ENCODE measurements at places on chromosomes 2 and 18.
A peak's percentile ranks its signal among the peaks of the same experiment; 100 is the strongest.

DNA sequence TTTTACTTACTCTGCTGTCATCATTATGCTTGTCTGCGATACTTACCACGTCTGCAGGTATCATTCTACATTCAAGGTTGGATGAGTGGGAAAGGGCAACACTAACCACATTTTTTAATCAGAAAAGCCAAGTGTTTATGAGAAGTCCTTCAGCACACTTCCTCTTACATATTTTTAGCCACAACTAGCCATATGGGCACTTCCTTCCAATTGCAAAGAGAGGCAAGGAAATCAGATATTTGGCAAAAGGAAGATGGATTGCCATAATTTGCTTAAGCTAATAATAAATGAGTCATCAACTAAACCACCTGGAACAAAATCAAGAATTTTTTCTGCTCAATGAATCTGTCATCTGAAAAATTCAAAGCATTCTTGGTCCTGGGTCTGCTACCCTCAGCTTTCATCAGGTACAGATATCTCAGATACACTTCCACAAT, 16.7 kb upstream of the MRO start:
- no peak for DNase-seq

GRCh38 chr2:68787356-68787755, 52.7 kb downstream of the ARHGAP25 start:
- no peak for DNase-seq

DNA sequence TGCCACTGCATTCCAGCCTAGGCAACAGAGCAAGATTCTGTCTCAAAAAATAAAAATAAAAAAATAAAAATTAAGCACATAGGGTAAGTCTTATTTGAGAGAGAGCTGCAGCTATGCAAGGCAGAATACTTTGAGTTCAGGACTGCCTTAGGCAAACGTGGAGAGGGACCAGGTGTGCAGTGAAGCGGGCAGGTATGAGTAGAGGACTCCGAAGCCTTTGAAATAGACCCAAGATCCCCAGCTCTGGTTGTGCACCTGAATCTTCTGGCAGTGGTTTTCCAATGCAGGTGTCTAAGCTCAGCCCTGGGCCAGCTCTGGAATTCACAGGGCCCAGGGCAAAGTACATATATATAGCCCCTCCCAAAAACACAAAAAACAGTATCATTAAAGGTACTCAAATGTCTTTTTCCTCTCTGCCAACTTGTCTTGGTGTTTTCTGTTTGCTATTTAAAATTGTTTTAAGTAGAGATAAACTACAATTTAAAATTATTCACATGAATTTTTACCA, 21.2 kb downstream of the TGIF1 start:
- no peak for DNase-seq

GRCh38 chr2:223762853-223763252, 74.5 kb downstream of the AP1S3 start:
- peak; percentile 33 for DNase-seq

- DNase-seq: no peak
These were observed 1491.9 kb upstream of the CELF4 start for GRCh38 chr18:39057423-39058064.

DNA sequence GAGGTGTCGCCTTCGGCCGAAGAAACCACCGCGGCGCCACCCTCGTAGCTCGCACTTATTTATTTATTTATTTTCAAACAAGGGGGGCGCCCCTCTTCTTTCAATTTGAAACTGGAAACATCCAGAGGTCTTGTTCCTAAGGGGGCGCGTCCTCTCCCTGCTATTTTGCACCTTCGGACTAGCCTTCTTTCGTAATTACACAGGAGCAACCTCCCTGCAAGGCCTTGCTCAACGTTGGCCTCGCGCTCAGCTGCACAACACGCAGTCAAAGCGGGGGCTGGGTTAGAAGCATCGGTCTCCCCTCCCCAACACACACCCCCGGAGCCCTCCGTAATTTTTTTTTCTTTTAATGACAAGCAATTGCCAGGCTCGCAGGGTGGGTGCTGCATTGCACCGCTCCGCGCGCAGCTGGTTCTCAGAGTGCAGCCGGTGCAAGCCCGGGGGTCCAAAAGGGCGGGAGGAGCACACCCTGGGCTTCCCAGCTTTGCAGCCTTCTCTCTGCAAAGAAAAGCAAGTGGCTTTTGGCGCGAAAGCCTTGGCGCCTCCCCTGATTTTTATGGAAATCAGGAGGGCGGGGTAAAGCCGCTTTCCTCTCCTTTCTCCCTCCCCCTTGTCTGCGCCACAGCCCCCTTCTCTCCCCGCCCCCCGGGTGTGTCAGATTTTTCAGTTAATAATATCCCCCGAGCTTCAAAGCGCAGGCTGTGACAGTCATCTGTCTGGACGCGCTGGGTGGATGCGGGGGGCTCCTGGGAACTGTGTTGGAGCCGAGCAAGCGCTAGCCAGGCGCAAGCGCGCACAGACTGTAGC, at the start of gene MYCN:
TSS of gene MYCN (plus strand) at position 697 of the 807 bp plus-strand sequence. CDS start 1,515 bp downstream, outside the sequence.
- peak; percentile 89 for DNase-seq

Data from hepatocyte (in vitro differentiated cells).